Suprapubic skin (tissue), 4 donors: ENCODE measurements at places on chromosomes 3 and 15. TPM values are rescaled to one million over a fixed set of nuclear protein-coding genes. Genes with fewer than 3 reads are reported as not detected.

CHRD gene
- 2.3 TPM for total RNA-seq

CGNL1 gene
- total RNA-seq = 7.1 TPM

BNC1 gene
- total RNA-seq = 28.3 TPM

PIGB gene
- 9.2 TPM for total RNA-seq

ADGRG7 gene
- not detected for total RNA-seq

GRCh38 chr3:37506956-37507535 is 332.7 kb upstream of the LRRFIP2 start:
- no peak overlapping the region for H3K4me3 ChIP-seq
- peaks cover 10% of the 10 kb centered on the region for H3K4me1 ChIP-seq
- no peaks in the 10 kb centered on the region for H3K27me3 ChIP-seq

GRCh38 chr3:160480931-160481330 is 31.3 kb upstream of the TRIM59 start:
- H3K36me3 ChIP-seq = no peaks in the 10 kb centered on the region
- DNase-seq = no peak
- H3K4me1 ChIP-seq = peaks cover 1% of the 10 kb centered on the region
- H3K4me3 ChIP-seq = no peak overlapping the region
- H3K27me3 ChIP-seq = no peaks in the 10 kb centered on the region

DNA sequence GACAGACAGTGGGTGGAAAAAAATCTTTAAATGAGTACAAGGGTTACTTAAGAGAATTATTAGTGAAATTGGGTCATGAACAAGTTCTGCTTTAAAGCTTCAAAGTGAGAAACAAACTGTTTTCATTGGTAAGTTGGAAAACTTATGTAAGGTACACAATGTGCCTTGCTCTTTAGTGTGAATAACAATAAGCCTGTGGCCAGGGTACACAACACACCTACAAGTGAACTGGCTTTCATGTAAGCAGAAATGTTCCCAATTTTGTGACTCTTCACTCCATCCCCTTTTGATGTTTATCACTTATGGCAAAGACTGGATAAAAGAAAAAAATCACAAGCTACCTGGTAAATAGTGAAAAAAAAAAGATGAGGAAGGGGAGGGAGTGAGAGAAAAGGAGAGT is 253.7 kb downstream of the ZBTB20 start:
- DNase-seq = no peak
- no peaks in the 10 kb centered on the region for H3K27me3 ChIP-seq
- H3K36me3 ChIP-seq = no peaks in the 10 kb centered on the region
- no peaks in the 10 kb centered on the region for H3K4me1 ChIP-seq
- H3K27ac ChIP-seq = no peak overlapping the region

- no peak overlapping the region for H3K4me3 ChIP-seq
- peaks cover 8% of the 10 kb centered on the region for H3K4me1 ChIP-seq
- no peak overlapping the region for H3K27ac ChIP-seq
Measured at GRCh38 chr3:192879346-192880031, 38.2 kb downstream of the MB21D2 start.

- peaks cover 65% of the 10 kb centered on the region for H3K27me3 ChIP-seq
- no peak overlapping the region for H3K27ac ChIP-seq
- H3K4me3 ChIP-seq = no peak overlapping the region
- H3K36me3 ChIP-seq = no peaks in the 10 kb centered on the region
- no peaks in the 10 kb centered on the region for H3K4me1 ChIP-seq
Measured at GRCh38 chr3:13788522-13789424, 91.1 kb downstream of the WNT7A start.

GRCh38 chr15:41955807-41956525 is 16.4 kb downstream of the EHD4 start:
- DNase-seq = no peak
- peaks cover 35% of the 10 kb centered on the region for H3K4me1 ChIP-seq
- no peak overlapping the region for H3K4me3 ChIP-seq
- H3K36me3 ChIP-seq = peaks cover 22% of the 10 kb centered on the region

DNA sequence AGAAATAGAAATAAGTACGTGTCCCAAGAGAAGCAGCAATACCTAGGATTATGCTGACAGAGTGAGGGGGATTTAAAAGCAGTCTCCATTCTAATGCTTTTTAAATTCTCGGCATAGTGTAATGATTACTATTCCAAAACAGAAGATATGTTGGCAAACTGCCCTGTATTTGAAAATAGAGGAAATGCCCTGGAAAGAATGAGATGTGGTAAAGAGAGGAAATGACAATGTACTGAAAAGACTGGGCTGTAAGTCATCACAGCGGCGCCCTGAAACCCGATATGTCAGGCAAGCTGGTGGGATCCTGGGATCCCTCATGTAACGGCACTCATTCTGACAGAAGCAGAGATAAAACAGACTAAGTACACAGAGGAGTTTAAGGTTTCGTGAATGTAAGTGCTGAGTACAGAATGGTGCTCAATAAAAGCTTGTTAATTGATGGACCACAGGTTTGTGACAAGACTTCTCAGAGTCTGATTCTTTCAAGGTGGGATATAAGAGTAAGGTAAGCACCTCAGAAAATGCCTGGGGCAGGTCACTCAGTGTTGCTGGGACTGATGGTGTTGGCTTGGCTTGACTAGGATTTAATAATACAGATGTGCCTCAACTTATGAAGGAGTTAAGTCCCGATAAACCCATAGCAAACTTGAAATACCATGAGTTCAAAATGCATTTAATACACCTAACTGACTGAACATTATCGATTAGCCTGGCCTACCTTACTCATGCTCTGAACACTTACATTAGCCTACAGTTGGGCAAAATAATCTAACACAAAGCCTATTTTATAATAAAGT is 91.4 kb downstream of the NFKBIZ start:
- no peaks in the 10 kb centered on the region for H3K36me3 ChIP-seq
- DNase-seq = no peak
- H3K4me3 ChIP-seq = no peak overlapping the region
- H3K27ac ChIP-seq = no peak overlapping the region
- H3K4me1 ChIP-seq = peaks cover 28% of the 10 kb centered on the region

DNA sequence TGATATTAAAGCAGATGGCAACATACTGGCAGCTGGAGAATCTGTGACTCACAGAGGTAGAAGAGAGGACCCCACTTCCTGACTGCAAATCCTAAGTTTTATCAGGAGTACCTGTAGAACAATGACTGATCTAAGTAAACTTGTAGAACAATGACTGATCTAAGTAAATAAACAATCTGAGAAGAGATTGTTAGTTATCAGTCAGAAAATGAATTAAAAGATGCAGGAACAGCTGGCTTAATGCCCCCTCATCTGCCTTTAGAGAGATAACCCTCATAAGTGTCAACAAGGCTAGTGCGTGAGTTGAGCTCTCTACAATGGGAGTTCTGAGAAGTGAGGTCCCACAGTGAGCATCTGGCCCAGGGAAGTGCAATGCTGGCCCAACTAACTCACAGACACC is 14.6 kb downstream of the ACAD11 start:
- H3K27ac ChIP-seq = no peak overlapping the region
- peaks cover 2% of the 10 kb centered on the region for H3K36me3 ChIP-seq
- H3K27me3 ChIP-seq = no peaks in the 10 kb centered on the region
- DNase-seq = no peak
- peaks cover 3% of the 10 kb centered on the region for H3K4me1 ChIP-seq

DNA sequence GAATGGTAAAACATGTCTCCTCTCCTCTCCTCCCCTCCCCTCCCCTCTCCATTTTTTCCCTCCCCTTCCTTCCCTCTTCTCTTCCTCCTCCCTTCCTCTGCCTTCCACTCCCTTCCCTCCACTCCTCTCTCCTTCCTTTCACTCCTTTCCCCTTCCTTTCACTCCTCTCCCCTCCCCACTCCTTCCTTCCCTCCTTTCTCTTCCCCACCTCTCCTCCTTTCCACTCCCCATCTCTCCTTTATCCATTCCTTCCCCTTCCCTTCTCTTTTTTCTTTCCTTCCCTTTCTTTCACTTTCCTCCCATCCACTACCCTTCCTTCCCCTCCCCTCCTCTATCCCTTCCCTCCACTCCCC is 621.9 kb downstream of the AGBL1 start:
- no peaks in the 10 kb centered on the region for H3K4me1 ChIP-seq
- no peaks in the 10 kb centered on the region for H3K36me3 ChIP-seq
- H3K4me3 ChIP-seq = no peak overlapping the region
- DNase-seq = no peak
- H3K27ac ChIP-seq = no peak overlapping the region
- no peaks in the 10 kb centered on the region for H3K27me3 ChIP-seq

GRCh38 chr15:66882251-66883020 is 180.4 kb downstream of the SMAD6 start:
- H3K4me1 ChIP-seq = peaks cover 42% of the 10 kb centered on the region
- DNase-seq = no peak
- peak overlapping the region; percentile 66 for H3K27ac ChIP-seq
- no peaks in the 10 kb centered on the region for H3K36me3 ChIP-seq
- H3K4me3 ChIP-seq = no peak overlapping the region

- H3K4me1 ChIP-seq = no peaks in the 10 kb centered on the region
- H3K27me3 ChIP-seq = no peaks in the 10 kb centered on the region
- H3K4me3 ChIP-seq = no peak overlapping the region
- H3K36me3 ChIP-seq = no peaks in the 10 kb centered on the region
- no peak overlapping the region for H3K27ac ChIP-seq
Measured at GRCh38 chr15:100094127-100094510, 247.7 kb downstream of the ADAMTS17 start.

- no peak overlapping the region for H3K27ac ChIP-seq
- no peaks in the 10 kb centered on the region for H3K27me3 ChIP-seq
- H3K36me3 ChIP-seq = no peaks in the 10 kb centered on the region
- no peaks in the 10 kb centered on the region for H3K4me1 ChIP-seq
- no peak for DNase-seq
Measured at GRCh38 chr3:60674870-60675269, 576.4 kb downstream of the FHIT start.

DNA sequence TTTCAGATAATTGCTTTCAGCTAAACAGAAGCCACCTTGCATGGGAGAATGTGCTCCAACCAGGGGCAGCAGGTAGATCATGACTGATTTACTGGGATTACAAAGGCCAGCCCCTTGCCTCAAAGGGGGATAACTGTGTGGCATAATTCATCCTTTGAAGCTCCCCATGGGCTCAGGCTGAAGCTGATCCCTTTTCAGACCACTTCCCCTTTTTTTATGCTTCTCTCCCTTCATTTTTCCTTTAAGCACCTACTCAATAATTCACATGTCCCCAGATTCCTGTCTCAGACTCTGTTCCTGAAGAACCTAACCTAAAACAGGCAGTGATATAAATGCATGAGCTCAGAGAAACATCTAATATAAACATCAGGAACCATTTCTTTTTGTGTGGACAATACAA is 8.2 kb upstream of the MYRIP start:
- H3K4me1 ChIP-seq = no peaks in the 10 kb centered on the region
- no peak overlapping the region for H3K27ac ChIP-seq
- no peak for DNase-seq
- peaks cover 10% of the 10 kb centered on the region for H3K27me3 ChIP-seq

- peaks cover 8% of the 10 kb centered on the region for H3K4me1 ChIP-seq
- DNase-seq = no peak
- no peaks in the 10 kb centered on the region for H3K27me3 ChIP-seq
- H3K36me3 ChIP-seq = no peaks in the 10 kb centered on the region
Measured at GRCh38 chr15:62782071-62782841, 260.3 kb upstream of the TPM1 start.

- no peak for DNase-seq
- no peak overlapping the region for H3K27ac ChIP-seq
- no peaks in the 10 kb centered on the region for H3K36me3 ChIP-seq
- no peaks in the 10 kb centered on the region for H3K27me3 ChIP-seq
- no peak overlapping the region for H3K4me3 ChIP-seq
Measured at GRCh38 chr3:59995563-59995962, 945.7 kb upstream of the CFAP20DC start.

DNA sequence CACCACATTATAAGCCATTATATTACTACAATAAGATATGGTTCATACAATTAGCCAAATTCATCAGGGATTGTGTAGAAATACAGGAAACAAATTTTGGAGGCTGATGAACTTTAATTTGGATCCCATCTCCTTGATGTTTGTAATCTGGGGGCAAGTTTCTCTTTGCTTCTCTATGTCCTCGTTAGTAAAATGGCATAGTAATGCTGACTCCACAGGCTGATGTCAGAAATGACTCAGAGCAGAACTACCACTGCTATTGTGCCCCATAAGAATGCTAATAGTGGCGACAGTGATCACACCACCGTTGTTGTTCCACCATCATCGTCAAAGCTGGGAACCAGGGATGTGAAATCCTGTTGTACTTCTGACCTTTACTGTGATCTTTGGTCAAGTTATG is 722.3 kb upstream of the LMCD1 start:
- H3K36me3 ChIP-seq = no peaks in the 10 kb centered on the region
- H3K4me3 ChIP-seq = no peak overlapping the region
- no peaks in the 10 kb centered on the region for H3K27me3 ChIP-seq

- no peaks in the 10 kb centered on the region for H3K36me3 ChIP-seq
- no peaks in the 10 kb centered on the region for H3K27me3 ChIP-seq
- no peak overlapping the region for H3K27ac ChIP-seq
- no peak overlapping the region for H3K4me3 ChIP-seq
- no peak for DNase-seq
Measured at GRCh38 chr3:115384381-115384780, 237.3 kb upstream of the ZBTB20 start.

GRCh38 chr3:66115858-66116654 is 77.3 kb upstream of the MAGI1 start:
- peak overlapping the region; percentile 58 for H3K27ac ChIP-seq
- no peaks in the 10 kb centered on the region for H3K27me3 ChIP-seq
- H3K4me1 ChIP-seq = peaks cover 13% of the 10 kb centered on the region
- H3K4me3 ChIP-seq = no peak overlapping the region
- DNase-seq = peak; percentile 69

DNA sequence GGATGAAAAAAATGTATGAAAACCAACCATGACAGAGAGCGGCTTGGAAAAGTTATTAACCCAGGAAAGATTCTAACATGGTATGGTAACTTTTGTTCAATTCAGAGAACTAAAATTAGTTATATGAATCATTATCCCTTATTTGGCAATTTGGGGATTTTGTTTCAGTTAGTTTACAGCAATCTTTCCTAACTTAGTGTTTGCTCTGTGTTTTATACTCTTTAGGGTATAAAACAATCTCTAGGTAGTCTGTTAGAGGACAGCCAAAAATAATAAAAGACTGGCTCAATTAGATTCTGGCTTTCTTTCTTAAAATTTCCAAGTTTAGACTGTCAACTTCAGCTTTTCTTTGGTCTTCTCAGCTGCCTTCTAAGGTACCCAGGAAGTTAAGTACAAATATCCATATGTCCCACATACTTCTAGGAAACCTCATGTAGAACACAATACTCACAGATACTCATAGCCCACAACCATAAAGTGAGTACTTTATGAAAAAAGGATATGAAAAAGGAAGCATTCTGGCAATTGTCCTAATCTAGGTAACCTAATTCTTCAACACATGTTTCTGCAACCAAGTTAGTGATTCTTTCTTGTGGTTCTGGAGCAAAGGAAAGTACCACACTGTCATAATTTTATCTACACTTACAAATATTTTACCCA is 849.3 kb downstream of the ROBO1 start:
- DNase-seq = no peak
- no peak overlapping the region for H3K4me3 ChIP-seq
- H3K27me3 ChIP-seq = no peaks in the 10 kb centered on the region
- H3K4me1 ChIP-seq = no peaks in the 10 kb centered on the region

- H3K36me3 ChIP-seq = no peaks in the 10 kb centered on the region
- peaks cover 13% of the 10 kb centered on the region for H3K4me1 ChIP-seq
- H3K27me3 ChIP-seq = no peaks in the 10 kb centered on the region
- no peak for DNase-seq
- H3K27ac ChIP-seq = no peak overlapping the region
- H3K4me3 ChIP-seq = no peak overlapping the region
Measured at GRCh38 chr3:115141033-115141757, 5.9 kb downstream of the ZBTB20 start.

- H3K27ac ChIP-seq = no peak overlapping the region
- DNase-seq = no peak
- H3K36me3 ChIP-seq = no peaks in the 10 kb centered on the region
Measured at GRCh38 chr3:140532793-140533330, 145.0 kb upstream of the TRIM42 start.

GRCh38 chr3:186743666-186744065 is 26.5 kb downstream of the KNG1 start:
- DNase-seq = no peak
- no peaks in the 10 kb centered on the region for H3K36me3 ChIP-seq
- peaks cover 3% of the 10 kb centered on the region for H3K4me1 ChIP-seq
- no peak overlapping the region for H3K4me3 ChIP-seq
